ENCODE measurements at places on chromosomes 1 and 21.

DNA sequence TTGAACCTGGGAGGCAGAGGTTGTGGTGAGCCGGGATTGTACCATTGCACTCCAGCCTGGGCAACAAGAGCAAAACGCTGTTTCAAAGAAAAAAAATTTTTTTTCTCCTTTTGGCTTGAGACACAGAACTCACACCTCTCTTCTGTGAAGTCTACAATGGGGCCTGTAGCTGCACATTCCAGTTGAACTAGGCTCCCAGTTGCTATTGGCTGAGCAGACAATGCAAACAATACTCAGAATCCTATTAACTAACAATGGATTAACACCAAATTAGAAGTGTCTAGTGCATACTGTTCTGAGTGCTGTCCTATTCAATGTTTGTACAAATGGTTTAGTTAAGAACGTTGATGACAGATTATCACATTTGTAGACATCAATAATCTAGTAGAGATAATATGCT lies 17.6 kb upstream of the MCL1 start:
- peak; percentile 73 for DNase-seq

DNA sequence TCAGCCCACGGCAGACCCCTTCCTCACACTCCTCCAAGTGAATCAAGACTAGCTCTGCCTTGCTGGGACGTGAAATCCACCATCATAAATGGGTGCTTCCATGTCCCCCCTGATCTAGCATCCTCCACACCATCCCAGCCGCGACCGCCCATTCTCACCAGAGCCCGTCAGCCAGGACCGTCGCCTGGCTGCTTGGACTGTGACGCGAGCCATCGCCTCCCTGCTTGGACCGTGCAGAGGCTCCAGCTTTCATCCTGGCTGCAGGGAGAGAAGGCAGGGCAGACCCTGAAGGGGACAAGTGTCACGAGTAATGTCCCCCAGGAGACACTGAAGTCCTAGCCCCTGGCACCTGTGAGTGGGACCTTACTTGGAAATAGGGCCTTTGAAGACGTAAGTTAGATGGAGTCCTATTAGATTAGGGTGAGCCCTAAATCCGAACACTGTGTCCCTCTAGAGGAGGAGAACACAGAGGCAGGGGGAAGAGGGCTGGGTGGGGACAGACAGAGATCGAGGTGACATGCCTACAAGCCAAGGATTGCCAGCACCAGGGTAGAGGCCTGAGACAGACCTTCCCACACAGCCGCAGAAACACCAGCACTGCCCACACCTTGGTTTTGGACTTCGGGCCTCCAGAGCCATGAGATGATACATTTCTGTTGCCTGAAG lies 12.8 kb upstream of the PRKCZ start:
- DNase-seq, result no peak

GRCh38 chr1:207500306-207500705 lies 4.3 kb downstream of the CR1 start:
- no peak for DNase-seq

- no peak for DNase-seq
These were observed 5.9 kb downstream of the RNF186 start for GRCh38 chr1:19809044-19809750.

- no peak for DNase-seq
These were observed 51.7 kb downstream of the PRAMEF20 start for GRCh38 chr1:13461977-13462376.

DNA sequence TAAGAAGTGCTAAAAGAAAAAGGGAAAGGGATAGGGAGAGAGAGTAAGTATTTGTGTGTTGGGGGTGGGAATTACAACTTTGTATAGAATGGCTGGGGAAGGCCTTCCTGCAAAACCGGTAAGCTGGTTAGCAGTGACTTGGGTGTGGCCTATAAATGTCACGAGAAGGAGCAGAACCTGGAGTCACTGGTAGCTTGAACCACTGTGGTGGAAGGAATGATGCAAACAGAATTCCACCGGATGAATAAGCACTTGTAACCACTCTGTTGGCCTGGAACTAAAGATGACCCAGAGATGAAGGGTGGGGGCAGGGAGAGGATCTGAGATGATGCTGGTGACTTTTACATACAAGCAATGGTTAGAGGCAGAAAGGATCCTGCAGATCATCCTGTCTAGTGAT lies 8.9 kb downstream of the XKR8 start:
- no peak for DNase-seq

- DNase-seq, result no peak
These were observed at the start of gene SPRR5 for GRCh38 chr1:152946651-152947256. TSS of gene SPRR5 (plus strand) at chr1:152947206. CDS start at chr1:152948555, 1,349 bp downstream.

- DNase-seq, result no peak
These were observed 82.4 kb upstream of the COL11A1 start for GRCh38 chr1:103190766-103191165.

DNA sequence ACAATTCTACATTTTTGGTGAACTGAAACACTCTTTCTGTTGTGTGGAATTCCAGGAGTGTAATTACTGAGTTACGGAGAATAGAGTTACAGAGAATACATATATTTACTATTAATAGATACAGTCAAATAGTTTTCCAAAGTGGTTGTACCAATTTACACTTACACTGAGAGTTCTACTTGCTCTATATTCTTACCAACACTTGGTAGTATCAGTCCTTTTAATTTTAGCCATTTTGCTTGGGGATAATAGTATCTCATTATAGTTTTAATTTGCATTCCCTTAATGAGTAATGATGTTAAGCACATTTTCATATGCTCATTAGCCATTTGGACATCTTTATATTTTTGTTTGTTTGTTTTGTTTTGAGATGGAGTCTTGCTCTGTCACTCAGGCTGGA lies 28.9 kb downstream of the AGO4 start:
- no peak for DNase-seq

- no peak for DNase-seq
These were observed 5.0 kb downstream of the SELP start for GRCh38 chr1:169624912-169625311.

- no peak for DNase-seq
These were observed 40.3 kb upstream of the CNTN2 start for GRCh38 chr1:205002705-205003104.

DNA sequence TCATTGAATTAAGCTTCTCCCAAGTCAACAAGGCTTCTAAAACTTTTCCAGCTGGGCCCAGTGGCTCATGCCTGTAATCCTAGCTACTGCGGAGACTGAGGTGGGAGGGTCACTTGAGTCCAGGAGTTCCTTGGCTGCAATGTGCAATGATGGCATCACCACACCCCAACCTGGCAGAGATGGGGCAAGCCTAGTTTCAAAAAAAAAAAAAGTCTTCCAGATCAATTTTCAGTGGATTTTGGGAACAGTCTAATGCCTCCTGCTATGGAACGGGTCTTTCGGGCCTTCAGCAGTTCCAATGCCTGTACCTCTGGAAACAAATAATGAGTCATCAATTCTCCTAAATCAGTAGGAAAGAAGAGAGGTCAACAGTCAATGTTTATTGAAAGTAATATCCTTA lies 38.0 kb downstream of the FMO4 start:
- no peak for DNase-seq

GRCh38 chr21:40386294-40386911 lies 460.6 kb downstream of the DSCAM start:
- no peak for DNase-seq

- no peak for DNase-seq
These were observed 125.1 kb upstream of the FGGY start for GRCh38 chr1:59171788-59172187.

- DNase-seq, result no peak
These were observed 296.5 kb upstream of the PLXNA2 start for GRCh38 chr1:208540724-208541123.

- DNase-seq, result peak; percentile 80
These were observed 9.5 kb downstream of the ZBTB7B start for GRCh38 chr1:155012026-155012546.
